HCT116 (cell line): ENCODE measurements at places on chromosomes 11 and 22. TPM values are rescaled to one million over a fixed set of nuclear protein-coding genes. Genes with fewer than 3 reads are reported as not detected.

GRCh38 chr11:68598816-68599653, 85.3 kb upstream of the GAL start:
- no peak overlapping the region for H3K27ac ChIP-seq
- DNase-seq: no peak
- H3K4me3 ChIP-seq: no peak overlapping the region
- H3K36me3 ChIP-seq: peaks cover 61% of the 10 kb centered on the region; the same call in 1 of the 2 replicates

GRCh38 chr11:126756421-126756820, 244.1 kb downstream of the KIRREL3 start:
- H3K4me1 ChIP-seq: no peaks in the 10 kb centered on the region
- H3K27me3 ChIP-seq: no peaks in the 10 kb centered on the region; the same call in 1 of the 2 replicates
- H3K4me3 ChIP-seq: no peak overlapping the region
- no peak for DNase-seq
- H3K27ac ChIP-seq: no peak overlapping the region

- peaks cover 12% of the 10 kb centered on the region for H3K4me1 ChIP-seq
- no peak overlapping the region for H3K27ac ChIP-seq
- no peak for DNase-seq
- no peak overlapping the region for H3K4me3 ChIP-seq
- H3K36me3 ChIP-seq: no peaks in the 10 kb centered on the region
- H3K27me3 ChIP-seq: no peaks in the 10 kb centered on the region
These were observed 6.2 kb downstream of the TANGO2 start for GRCh38 chr22:20026996-20027601.

DNA sequence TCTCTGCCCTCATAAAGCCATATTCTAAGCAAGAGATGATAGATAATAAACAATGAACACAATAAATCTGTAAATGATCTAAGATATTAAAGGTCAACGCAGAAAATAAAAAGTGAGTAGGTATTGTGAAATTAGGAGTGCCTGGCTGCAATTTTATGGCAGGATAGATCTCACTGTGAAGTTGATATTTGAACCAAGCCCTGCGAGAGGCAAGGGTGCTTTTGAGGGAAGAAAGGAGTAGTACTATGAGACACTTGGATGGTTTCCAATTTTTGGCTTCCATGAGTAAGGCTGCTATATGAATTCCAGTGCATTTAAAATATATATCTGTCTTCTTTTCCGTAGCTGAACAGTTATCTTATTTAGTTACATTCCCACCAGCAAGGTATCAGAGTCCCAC, 720.0 kb upstream of the CNTN5 start:
- H3K27me3 ChIP-seq: no peaks in the 10 kb centered on the region
- no peak for DNase-seq
- no peak overlapping the region for H3K4me3 ChIP-seq
- no peaks in the 10 kb centered on the region for H3K4me1 ChIP-seq

DNA sequence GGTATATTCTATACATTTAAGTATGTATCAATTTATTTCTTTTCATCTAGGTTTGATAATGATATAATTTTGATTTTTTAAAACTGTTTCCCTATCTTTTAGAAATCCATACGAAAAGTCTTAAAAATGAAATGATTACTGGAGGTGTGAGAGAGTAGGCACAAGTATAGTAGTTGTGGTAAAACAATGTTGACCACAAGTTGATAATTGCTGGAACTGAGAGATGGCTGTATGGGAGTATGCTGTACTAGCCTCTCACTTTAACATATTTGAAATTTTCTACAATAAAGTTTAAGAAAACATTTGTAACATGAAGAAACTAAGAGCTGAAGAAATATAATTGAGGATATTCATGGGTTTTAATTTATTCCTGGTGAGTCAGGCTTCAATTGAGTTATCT, 30.0 kb downstream of the FSHB start:
- no peaks in the 10 kb centered on the region for H3K36me3 ChIP-seq
- H3K27me3 ChIP-seq: peaks cover 19% of the 10 kb centered on the region; the same call in 1 of the 2 replicates
- H3K4me1 ChIP-seq: no peaks in the 10 kb centered on the region
- no peak for DNase-seq

DNA sequence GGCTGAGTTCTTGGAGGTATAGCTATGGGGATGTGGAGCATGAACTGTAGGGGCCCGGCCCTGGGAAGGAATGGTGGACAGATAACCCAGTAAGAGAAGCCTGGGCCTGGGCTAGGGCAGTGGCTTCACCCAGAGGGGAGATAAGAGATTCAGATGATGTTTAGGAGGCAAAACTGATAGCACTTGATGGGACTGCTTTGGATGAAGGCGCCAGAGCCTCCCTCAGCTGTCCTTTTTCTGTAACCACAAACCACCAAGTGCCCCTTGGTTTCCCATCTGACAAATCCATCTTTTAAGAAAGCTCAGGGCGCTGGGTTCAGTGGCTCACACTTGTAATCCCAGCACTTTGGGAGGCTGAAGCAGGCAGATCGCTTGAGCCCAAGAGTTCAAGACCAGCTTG, 23.4 kb downstream of the RELT start:
- H3K4me3 ChIP-seq: no peak overlapping the region
- H3K27me3 ChIP-seq: no peaks in the 10 kb centered on the region
- no peak overlapping the region for H3K27ac ChIP-seq
- no peaks in the 10 kb centered on the region for H3K4me1 ChIP-seq
- DNase-seq: no peak

GRCh38 chr11:57150454-57150917, 31.3 kb upstream of the LRRC55 start:
- H3K4me3 ChIP-seq: no peak overlapping the region
- DNase-seq: no peak
- H3K36me3 ChIP-seq: no peaks in the 10 kb centered on the region
- H3K27ac ChIP-seq: no peak overlapping the region

The INPP5J gene
- total RNA-seq: 8.9 TPM

The CEND1 gene
- 0.27 TPM for total RNA-seq

The HORMAD2 gene
- not detected for total RNA-seq

The KLHDC7B gene
- 0.69 TPM for total RNA-seq

The CCND1 gene
- 601 TPM for total RNA-seq

The DNAJC4 gene
- 25.8 TPM for total RNA-seq
